H9 (cell line): ENCODE measurements at places on chromosomes 2 and 18. TPM values are rescaled to one million over a fixed set of nuclear protein-coding genes. Genes with fewer than 3 reads are reported as not detected.

Gene PER2
- 12.1 and 12.9 TPM in 2 replicates for total RNA-seq

Gene CEP192
- 22.0 and 23.5 TPM in 2 replicates for total RNA-seq

Gene TNFAIP6
- 0.81 and 1.2 TPM in 2 replicates for total RNA-seq

Gene LAMA1
- 28.7 and 28.8 TPM in 2 replicates for total RNA-seq

Gene UCN
- 0.77 and 1.5 TPM in 2 replicates for total RNA-seq

Gene DTNB
- 26.7 and 31.7 TPM in 2 replicates for total RNA-seq

Gene TCF23
- total RNA-seq: not detected in 2 replicates

Gene ZNF396
- total RNA-seq: 0.94 and 1.2 TPM in 2 replicates

Gene STAT4
- total RNA-seq: 0.33 TPM in 2 replicates

Gene NAT8
- total RNA-seq: not detected in 2 replicates

Gene SLC4A5
- total RNA-seq: 0.42 and 0.50 TPM in 2 replicates

DNA sequence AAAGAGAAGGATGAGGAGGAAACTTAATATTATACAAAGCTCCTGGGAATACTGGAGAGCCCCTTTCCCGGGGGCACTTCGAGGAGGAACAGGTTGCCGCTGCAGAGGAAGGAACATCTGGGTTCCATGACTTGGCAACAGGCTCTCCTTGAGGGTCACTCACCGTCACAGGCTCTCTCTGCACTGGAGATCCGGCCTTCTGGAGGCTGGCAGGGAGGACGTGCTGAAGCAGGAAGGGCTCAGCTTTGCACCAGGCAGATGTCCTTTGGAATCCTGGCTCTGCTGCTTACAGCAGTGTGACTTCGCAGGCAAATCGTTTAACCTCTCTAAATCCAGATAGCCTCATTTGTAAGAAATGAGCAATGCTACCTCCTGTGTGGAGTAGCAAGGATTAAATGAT, 2.9 kb upstream of the DPYSL5 start:
- no peaks in the 10 kb centered on the region for H3K4me1 ChIP-seq
- no peak for DNase-seq
- no peaks in the 10 kb centered on the region; the same call in 2 of the 3 replicates for H3K36me3 ChIP-seq
- no peak overlapping the region for H3K4me3 ChIP-seq

- H3K27ac ChIP-seq: no peak overlapping the region
- H3K27me3 ChIP-seq: no peaks in the 10 kb centered on the region
- H3K4me1 ChIP-seq: peaks cover 6% of the 10 kb centered on the region; the same call in 1 of the 2 replicates
- no peaks in the 10 kb centered on the region for H3K36me3 ChIP-seq
Measured at GRCh38 chr2:11679016-11679415, 9.0 kb upstream of the NTSR2 start.

DNA sequence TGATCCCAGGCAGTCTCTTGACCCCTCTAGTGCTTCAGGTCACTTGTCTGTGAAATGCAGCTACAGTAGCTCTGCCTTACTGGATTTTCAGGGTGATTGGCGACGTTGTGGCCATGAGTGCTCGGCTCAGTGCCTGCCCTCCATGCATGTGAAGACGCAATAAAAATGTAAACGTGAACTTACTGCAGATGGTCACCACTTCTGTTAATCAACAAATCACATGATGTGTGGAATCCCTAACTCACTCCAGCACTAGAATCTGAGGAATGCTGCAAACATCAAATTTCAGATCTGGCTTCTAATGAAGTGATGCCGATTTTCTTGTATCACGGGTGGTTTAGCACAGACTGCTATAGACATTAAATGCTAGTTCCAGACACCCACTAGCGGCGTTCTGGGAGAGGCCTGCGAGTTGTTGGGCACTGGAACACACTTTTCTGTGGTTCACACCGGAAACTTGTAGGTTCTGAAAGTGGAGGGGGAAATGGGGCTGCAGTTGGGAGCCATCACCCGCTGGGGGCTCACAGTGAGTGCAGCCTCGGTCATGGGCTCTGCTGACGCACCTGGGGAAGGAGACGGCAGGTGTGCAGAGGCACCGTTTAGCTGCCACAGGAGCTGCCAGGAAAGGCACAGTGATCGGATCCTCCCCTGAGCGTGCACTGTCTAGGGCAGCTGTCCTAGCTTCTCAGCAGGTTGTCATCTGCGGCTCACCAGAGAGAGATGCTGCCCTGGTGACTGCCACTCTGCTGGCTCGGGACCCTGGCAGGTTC, 6.5 kb downstream of the CNDP1 start:
- H3K27ac ChIP-seq: no peak overlapping the region
- no peaks in the 10 kb centered on the region for H3K27me3 ChIP-seq
- no peak overlapping the region for H3K4me3 ChIP-seq

DNA sequence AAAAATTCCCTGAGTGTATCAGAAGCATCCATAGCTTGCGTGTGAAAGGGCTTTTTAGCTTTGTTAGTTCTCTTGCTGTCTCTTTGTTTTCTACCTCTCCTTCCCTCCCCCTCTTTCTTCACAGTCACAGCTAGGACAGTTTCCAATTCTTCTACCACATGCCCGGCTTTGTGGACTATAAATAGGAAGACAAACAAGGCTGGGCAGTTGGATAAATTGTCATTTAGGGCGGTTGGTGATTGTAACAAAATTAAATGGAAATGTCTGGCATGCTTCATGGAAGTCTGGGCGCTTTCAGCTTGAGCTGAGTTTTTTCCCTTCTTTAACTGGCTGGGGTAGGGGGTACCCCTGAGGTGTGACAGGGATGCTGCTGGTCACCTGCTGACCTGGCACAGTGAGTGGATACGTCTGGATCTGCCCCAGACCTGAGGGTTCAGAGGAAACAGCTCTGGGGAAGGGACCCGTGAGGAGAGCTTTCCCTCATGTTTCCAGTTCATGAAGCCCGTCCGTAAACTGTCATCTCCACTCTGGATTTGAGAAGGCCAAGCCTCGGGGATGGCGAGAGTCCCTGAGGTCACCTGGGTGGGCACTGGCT, 29.0 kb upstream of the GIGYF2 start:
- DNase-seq: no peak
- H3K4me3 ChIP-seq: no peak overlapping the region
- no peak overlapping the region for H3K27ac ChIP-seq
- H3K36me3 ChIP-seq: no peaks in the 10 kb centered on the region
- H3K27me3 ChIP-seq: no peaks in the 10 kb centered on the region
- no peaks in the 10 kb centered on the region for H3K4me1 ChIP-seq

GRCh38 chr2:208415897-208416296, 9.3 kb downstream of the PTH2R start:
- H3K4me1 ChIP-seq: no peaks in the 10 kb centered on the region
- H3K4me3 ChIP-seq: no peak overlapping the region
- peaks cover 2% of the 10 kb centered on the region; the same call in 1 of the 3 replicates for H3K36me3 ChIP-seq
- no peaks in the 10 kb centered on the region for H3K27me3 ChIP-seq

DNA sequence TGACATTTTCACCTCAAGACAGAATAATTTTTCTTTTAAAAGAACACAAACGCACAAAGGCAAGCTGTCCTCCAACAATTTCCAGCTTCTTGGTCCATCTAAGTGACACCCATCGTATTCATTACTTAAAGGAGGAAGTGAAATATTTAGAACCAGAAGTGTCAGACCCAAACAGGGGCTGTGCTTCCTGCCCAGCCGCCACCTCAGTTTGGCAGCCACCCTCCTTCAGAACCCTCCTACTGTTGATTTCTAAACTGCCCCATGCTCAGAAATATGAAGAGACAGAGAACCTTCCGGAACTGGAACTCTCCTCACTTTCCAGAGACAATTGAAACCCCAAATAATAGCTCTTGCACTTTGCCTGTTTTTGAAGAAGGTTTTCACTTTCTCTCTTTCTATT, 734.8 kb upstream of the SALL3 start:
- no peak overlapping the region for H3K27ac ChIP-seq
- H3K4me1 ChIP-seq: peaks cover 2% of the 10 kb centered on the region; the same call in 1 of the 2 replicates
- H3K27me3 ChIP-seq: no peaks in the 10 kb centered on the region
- no peak for DNase-seq
- H3K4me3 ChIP-seq: no peak overlapping the region

DNA sequence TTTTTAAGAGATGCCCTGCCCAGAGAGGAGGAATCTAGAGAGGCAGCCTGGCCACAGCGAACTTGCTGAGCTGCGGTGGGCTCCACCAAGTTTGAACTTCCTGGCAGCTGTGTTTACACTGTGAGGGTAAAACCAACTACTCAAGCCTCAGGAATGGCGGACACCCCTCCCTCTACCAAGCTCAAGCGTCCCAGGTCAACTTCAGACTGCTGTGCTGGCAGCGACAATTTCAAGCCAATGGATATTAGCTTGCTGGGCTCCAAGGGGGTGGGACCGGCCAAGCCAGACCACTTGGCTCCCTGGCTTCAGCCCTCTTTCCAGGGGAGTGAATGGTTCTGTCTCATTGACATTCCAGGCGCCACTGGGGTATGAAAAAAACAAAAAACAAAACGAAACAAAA, 289.4 kb downstream of the KCNS3 start:
- no peaks in the 10 kb centered on the region for H3K36me3 ChIP-seq
- no peak overlapping the region for H3K27ac ChIP-seq
- H3K4me1 ChIP-seq: no peaks in the 10 kb centered on the region
- no peak overlapping the region for H3K4me3 ChIP-seq
- no peak for DNase-seq

GRCh38 chr2:199869653-199870052, 18.7 kb upstream of the FTCDNL1 start:
- peak overlapping the region; percentile 94 for H3K27ac ChIP-seq
- peaks cover 8% of the 10 kb centered on the region; the same call in 1 of the 2 replicates for H3K4me1 ChIP-seq
- DNase-seq: no peak
- peak overlapping the region; percentile 62; the same call in 2 of the 3 replicates for H3K4me3 ChIP-seq

DNA sequence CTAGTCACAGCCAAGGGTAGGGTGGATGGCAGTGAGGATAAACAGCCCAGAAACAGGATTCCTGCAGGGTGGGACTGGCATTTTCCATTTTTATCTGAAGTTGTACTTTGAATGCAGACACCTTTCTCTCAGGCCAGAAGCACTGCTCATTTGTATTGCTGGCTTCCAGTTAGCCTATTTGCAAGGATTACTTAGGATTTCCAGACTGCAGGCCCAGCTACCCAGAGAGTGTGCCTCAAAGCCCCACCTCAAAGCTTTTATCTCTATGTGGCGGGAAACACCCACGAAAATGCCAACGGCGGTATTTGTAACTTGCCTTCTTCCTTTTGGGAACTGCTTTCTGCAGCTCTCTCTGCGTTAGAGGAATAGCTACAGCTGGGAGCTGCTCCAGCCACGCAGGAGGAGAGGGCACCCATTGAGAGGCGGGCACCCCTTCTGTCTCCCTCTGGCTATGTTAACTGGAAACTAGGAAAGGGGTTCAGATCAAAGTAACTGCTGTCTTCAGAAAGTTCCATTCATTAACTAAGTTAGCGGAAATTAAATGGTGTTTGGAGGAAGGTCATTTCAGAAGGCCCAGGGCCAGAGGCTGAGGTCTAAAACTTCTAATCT, 144.9 kb downstream of the TGIF1 start:
- H3K27ac ChIP-seq: peak overlapping the region; percentile 50
- peaks cover 16% of the 10 kb centered on the region; the same call in 1 of the 2 replicates for H3K4me1 ChIP-seq
- no peak for DNase-seq
- peaks cover 10% of the 10 kb centered on the region for H3K36me3 ChIP-seq
- H3K4me3 ChIP-seq: peak overlapping the region; percentile 56

GRCh38 chr2:79832511-79833234, 319.8 kb downstream of the CTNNA2 start:
- H3K27me3 ChIP-seq: no peaks in the 10 kb centered on the region
- H3K4me1 ChIP-seq: peaks cover 9% of the 10 kb centered on the region
- peaks cover 5% of the 10 kb centered on the region; the same call in 1 of the 2 replicates for H3K36me3 ChIP-seq
- peak; percentile 52 for DNase-seq

GRCh38 chr18:48300463-48300961, 108.7 kb downstream of the ZBTB7C start:
- no peak overlapping the region for H3K4me3 ChIP-seq
- H3K27ac ChIP-seq: no peak overlapping the region
- peaks cover 6% of the 10 kb centered on the region; the same call in 1 of the 2 replicates for H3K4me1 ChIP-seq
- DNase-seq: peak; percentile 77

GRCh38 chr2:37783545-37783944, 112.1 kb upstream of the CDC42EP3 start:
- H3K4me1 ChIP-seq: no peaks in the 10 kb centered on the region
- H3K27me3 ChIP-seq: no peaks in the 10 kb centered on the region
- no peak overlapping the region for H3K4me3 ChIP-seq

DNA sequence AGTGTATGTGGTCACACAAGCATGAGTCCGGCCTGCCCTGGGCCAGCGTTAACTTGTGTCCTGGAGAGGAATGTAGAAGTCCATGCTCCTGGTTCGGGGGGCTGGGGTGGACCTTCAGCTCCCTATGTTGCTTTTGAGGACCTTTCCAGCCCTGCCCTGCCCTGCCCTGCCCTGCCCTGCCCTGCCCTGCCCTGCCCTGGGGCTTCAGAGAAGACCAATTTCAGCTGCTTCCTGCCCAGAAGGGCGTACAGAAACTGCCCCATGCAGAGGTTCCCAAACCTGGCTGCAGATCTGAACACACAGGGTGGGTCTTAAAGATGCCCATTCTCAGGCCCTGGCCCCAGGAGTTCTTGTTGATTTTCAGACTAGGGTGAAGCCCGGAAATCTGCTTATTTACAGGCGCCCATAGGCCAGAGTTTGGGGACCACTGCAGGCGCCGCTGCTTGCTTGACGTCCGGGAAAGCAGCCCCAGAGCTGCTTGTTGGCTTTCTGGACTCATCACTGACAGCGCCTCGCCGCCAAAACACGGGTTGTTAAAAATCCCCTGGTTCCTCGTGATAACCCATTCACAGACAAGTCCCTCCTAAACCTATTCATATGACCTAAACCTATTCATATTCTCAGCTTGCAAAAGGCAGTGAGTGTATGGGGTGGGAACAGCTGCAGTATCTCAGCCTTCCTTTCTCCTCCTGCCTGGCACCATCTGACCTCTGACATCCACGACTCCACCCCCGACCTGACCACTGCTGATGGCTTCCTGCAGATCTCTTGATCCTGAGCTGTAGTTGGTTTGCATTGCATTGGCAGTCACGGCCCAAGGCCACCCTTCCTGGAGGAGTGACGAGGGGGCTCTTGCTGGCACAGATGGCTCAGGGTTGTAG, 198.3 kb downstream of the GLI2 start:
- H3K27me3 ChIP-seq: no peaks in the 10 kb centered on the region
- no peak overlapping the region for H3K27ac ChIP-seq
- H3K36me3 ChIP-seq: peaks cover 22% of the 10 kb centered on the region
- H3K4me3 ChIP-seq: no peak overlapping the region

DNA sequence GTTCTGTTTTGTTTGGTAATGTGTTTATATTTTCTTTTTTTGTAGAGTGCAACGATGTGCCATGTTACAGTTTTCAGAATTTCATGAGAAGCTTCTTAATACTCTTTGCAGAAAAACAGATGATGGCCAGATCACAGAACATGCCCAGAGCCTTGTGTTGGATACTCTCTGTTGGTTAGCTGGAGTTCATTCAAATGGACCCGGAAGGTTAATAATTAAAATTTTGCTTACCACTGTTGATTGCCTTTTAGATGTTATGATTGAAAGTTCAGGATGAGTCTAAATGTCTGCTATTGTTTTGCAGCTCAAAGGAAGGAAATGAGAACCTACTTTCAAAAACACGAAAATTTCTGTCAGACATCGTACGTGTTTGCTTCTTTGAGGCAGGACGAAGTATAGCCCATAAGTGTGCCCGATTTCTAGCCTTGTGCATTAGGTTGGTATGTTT, 85.2 kb downstream of the BIRC6 start:
- peaks cover 73% of the 10 kb centered on the region for H3K36me3 ChIP-seq
- H3K4me3 ChIP-seq: no peak overlapping the region
- no peak overlapping the region for H3K27ac ChIP-seq
- no peaks in the 10 kb centered on the region for H3K27me3 ChIP-seq
